Anterior cingulate cortex (tissue), 58 donors: ENCODE measurements at places on chromosomes 3 and 15.

GRCh38 chr3:57078344-57078634, 17.8 kb downstream of the SPATA12 start:
- no peak for DNase-seq

GRCh38 chr3:106566277-106566676, 697.5 kb upstream of the CBLB start:
- no peak for DNase-seq

GRCh38 chr3:61674596-61674995, 113.2 kb downstream of the PTPRG start:
- DNase-seq, result no peak

DNA sequence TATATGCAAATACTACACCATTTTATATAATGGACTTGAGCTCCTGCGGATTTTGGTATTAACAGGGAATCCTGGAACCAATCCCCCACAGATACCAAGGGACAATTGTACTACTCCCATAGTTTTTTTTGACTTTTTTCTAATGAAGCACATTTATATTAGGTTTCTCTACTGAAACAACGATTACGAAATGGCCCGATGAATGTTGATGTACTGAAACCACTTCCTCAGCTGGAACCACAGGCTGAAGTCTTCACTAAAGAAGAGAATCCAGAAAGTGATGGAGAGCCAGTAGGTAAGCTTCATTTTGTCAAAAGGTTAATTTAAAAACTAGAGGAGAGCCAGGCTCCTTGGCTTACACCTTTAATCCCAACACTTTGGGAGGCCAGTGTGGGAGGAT, 121.5 kb upstream of the LRRFIP2 start:
- no peak for DNase-seq

DNA sequence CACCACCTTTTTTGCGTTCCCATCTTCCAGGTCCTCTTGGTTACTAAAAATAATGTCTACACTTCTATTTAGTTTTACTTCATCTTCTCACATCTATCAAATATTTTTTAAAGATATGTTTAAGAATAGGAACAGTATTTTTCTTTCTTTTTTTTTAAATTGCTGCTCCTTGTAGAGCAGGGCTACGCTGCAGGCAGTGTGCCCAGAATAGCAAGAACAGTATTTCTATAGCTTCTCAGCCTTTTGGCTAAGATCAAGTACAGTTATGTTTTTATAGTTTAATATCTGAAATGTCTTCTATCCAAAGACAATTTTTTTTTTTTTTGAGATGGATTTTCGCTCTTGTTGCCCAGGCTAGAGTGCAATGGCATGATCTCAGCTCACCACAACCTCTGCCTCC, 73.0 kb downstream of the MYO9A start:
- peak; percentile 10 for DNase-seq

- no peak for DNase-seq
Measured at GRCh38 chr3:177673112-177673914, 476.0 kb upstream of the TBL1XR1 start.

DNA sequence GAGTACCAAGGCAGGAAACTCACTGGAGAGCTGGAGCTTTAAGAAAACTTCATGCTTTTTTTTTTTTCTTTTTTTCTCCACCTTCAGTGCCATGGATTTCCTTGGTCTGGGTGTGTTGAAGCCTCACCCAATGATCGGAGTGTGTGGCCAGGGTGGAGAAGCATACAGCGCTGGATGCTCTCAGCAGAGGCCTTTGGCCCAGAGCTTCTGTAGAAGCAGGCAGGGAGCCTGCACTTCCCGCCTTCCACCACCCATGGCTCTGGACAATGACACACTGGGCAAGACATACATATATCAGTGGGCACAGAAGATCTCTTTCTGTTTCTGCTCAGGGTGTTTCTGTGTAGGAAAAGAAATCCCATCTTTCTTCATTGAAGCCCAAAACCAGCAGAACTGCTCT, 55.8 kb upstream of the ACAD9 start:
- DNase-seq, result no peak

DNA sequence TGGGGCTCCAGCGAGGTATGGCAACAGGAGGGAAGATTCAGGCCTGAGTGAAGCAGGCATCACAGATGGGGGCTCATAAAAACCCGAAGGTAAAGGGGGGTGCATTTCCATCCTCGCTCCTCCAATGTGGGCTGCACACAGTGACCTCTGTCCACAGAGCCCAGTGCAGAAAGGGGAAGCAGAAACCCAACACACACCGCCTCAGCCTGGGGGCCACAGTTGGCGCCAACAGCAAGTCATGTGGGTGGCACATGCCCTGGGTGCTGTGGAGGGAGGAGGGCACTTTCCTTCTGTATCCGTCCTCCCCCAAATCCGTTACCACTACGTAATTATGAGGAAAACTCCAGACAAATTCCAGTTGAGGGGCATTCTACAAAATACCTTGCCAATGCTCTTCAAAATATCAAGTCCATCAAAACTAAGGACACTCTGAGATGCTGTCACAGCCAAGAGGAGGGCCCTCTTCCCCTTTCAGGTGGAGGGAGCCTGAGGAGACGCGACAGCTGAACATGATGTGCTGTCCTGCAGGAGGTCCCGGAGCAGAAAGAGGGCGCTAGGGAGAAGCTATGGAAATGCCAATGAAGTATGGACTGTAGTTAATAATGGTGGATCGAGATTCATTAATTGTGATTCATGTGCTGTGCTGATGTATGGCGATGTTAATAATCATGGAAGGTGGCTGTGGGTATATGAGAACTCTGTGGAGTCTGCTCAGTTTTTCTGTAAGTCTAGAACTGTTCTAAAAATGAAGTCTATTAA, 16.4 kb downstream of the APBA2 start:
- DNase-seq, result no peak

DNA sequence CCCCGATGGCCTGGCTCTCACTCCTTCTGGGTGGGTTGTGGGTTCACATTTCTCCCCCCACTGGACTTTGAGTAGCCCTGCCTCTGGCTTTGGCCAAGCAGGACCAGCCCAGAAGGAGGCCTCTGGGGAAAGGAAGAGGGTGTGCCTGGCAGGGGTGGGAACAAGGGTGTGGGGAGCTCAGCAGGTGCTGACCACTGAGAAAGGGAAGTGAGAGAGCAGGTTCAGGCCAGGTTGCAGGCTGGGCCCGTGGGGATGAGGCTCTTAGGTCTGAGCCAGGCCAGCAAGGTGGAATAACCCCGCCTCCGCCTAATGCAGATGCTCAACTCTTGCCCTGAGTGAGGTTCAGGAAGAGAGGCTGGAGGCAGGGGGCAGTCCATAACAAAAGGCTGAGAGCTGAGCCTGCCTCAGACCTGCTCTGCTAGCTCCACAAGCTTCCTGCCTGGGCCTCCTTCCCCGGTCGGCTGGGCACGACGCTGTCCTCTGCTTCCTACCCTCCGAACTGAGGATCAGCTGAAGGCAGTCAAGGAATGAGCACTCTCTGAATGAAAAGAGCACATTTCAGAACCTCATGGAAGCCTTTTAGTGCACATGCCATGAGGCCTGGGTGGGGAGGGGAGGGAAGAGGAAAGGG, 82.7 kb downstream of the TLE3 start:
- no peak for DNase-seq

DNA sequence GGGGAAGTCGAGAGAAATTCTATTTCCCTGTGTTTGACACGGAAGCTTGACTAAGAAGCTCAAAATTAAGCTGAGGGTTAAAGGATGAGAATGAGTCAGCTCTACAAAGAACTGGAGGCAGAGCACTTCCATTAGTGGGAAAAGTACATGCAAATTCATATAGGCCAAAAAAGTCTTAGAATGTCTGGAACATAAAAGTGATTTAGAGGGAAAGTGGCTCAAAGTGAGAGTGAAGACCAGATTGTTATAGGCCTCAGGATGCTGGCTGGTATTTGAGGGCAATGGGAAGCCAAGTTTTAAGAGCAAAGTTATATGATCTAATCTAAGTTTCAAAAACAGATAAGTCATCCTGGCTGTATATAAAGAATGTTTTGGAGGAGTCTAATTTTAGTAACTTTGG, 857.3 kb downstream of the NAALADL2 start:
- DNase-seq, result no peak

DNA sequence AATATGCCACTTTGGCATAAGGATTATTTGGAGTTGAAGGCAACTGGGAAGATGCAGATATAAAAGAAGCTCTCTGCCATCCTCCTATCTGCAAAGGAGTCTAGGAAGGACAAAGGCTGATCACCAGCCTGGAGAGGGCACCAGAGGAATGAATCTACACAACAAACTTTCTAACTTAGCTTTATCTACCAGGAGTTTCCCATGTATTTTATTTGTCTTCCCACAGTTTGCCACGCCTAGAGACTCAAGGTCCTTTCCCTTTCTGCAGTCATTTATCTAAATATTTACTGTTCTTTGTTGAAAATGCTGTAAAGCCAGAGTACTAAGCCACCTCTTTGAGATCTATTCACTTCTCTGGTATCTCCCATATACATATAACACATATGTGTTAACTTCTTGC, 32.2 kb downstream of the GPR176 start:
- no peak for DNase-seq

- DNase-seq, result no peak
Measured at GRCh38 chr3:175580318-175580717, 721.2 kb downstream of the NAALADL2 start.

DNA sequence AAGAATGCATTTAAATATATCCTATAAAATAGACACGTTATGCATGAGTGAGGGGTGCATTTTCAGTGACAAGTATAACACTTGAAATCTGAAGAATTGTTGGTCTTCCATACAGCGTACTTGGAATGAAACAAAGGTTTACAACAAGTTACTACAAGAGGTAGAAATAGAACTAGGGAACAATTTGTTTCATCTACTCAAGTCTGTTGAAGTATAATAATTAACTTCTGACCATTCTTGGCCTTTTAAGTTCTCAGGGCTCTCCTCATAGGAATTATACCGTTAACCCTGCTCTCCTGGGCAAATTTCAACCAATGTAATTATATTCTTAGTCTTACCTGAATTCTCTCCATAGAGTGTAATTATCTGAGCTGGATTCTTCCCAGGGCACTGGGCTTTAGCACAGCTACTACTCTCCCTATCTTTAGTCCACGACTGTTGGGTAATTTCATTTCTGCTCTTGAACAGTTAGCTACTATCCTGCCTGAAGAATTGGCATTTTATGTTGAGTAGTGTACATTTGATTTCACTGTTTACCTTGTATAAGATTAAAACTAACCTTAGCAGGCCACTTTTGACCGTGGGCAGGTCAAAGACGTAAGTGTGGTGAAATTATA, 100.6 kb downstream of the UBE2E2 start:
- DNase-seq, result no peak
